Naive thymus-derived CD8-positive, alpha-beta T cell (primary cell): ENCODE measurements at places on chromosomes 7 and 10.
A peak's percentile ranks its signal among the peaks of the same experiment; 100 is the strongest.

DNA sequence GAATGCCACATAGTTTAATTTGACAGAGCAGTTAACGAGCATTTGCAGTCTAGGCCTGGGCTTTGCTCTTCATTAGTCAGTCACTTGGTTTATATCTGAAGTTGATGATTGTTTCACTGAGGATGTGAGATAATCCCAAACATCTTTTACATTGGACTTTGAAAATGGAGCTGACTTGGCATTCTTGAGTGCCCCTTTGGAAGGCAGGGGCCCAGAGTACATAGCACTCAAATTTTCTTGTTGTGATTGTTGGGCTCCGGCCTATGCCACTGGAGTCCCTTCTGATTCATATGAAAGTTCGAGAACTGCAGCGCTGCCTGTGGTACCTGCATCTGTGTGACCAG is 21.9 kb downstream of the DNAJB6 start:
- no peak for DNase-seq
- no peak overlapping the region for H3K4me3 ChIP-seq
- peak overlapping the region; percentile 33 for H3K27ac ChIP-seq
- H3K4me1 ChIP-seq, result peaks cover 56% of the 10 kb centered on the region

DNA sequence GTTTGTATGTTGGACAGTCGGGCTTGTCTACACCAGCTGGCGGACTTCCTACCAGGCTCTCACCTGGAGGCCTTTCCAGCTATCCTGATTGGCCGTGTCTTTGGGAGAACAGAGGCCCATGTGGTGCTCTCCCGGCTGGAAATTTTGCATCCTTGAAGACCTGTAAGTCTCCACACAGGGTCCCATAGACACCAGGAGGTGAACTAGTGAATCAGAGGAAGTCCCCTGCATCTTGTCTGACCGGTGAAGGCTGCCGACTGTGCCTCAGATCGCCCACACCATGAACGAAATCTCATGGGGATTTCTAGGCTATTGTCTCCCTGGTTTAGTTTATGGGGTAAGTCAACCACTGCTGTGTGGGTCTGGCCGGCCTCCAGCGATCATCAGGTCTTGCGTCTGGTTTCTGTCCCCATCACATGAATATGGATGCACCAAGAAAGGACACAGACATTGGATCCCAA is 108.4 kb upstream of the LYZL2 start:
- no peaks in the 10 kb centered on the region for H3K36me3 ChIP-seq
- peaks cover 4% of the 10 kb centered on the region for H3K27me3 ChIP-seq
- H3K4me1 ChIP-seq, result no peaks in the 10 kb centered on the region
- no peak overlapping the region for H3K27ac ChIP-seq

- H3K4me3 ChIP-seq, result no peak overlapping the region
- DNase-seq, result no peak
- peaks cover 18% of the 10 kb centered on the region for H3K36me3 ChIP-seq
- H3K4me1 ChIP-seq, result no peaks in the 10 kb centered on the region
- peaks cover 6% of the 10 kb centered on the region for H3K27me3 ChIP-seq
Measured at GRCh38 chr7:106417273-106417902, 132.6 kb upstream of the NAMPT start.

GRCh38 chr7:148828965-148829364 is 55.1 kb downstream of the EZH2 start:
- no peaks in the 10 kb centered on the region for H3K4me1 ChIP-seq
- no peak for DNase-seq
- no peak overlapping the region for H3K27ac ChIP-seq

DNA sequence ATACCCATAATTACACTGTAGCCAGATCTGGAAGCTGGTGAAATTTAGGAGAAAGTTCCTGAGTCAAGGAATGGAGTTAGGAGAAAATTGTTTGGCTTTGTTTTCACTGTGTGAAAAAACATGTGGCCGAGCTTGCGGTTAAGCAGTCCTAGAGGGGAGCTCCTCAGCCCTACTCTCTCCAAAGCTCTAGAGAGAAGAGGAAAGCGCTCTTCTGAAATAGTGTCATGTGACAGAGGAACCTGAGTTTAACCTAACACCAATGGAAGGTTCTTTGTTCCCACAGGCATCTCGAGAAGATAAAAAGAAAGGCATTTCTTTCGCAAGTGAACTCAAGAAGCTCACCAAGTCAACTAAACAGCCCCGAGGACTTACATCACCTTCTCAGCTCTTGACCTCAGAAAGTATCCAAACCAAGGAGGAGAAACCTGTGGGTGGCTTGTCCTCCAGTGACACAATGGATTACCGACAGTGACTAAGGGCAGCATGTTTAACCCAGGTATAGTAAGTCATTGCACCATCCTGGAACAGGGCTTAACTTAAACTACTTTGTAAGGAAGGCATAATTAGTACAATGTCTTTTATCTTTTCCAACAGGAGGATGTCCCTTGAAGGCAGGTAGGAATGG is 38.0 kb downstream of the NOC3L start:
- no peak for DNase-seq
- H3K4me3 ChIP-seq, result no peak overlapping the region
- peaks cover 3% of the 10 kb centered on the region for H3K36me3 ChIP-seq
- no peak overlapping the region for H3K27ac ChIP-seq

DNA sequence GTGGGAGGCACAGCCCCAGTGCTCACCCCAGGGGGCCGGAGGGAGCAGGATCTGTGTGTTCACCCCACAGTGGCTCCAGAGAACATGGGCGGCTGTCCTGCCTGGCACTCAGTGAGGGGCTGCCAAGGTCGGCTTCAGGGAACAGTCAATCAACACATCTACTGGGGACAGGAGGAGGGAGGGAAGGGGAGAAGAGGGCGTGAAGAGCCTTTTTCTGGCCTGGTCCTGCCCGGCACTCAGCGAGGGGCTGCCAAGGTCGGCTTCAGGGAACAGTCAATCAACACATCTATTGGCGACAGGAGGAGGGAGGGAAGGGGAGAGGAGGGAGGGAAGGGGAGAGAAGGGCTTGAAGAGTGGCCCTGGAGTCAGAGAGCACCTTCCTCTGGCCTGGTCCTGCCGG is 184.9 kb downstream of the ADARB2 start:
- no peaks in the 10 kb centered on the region for H3K36me3 ChIP-seq
- no peak overlapping the region for H3K27ac ChIP-seq
- H3K4me3 ChIP-seq, result no peak overlapping the region
- H3K27me3 ChIP-seq, result no peaks in the 10 kb centered on the region

GRCh38 chr7:28390426-28390825 is 21.9 kb upstream of the CREB5 start:
- no peak overlapping the region for H3K27ac ChIP-seq
- peaks cover 43% of the 10 kb centered on the region for H3K27me3 ChIP-seq
- no peak overlapping the region for H3K4me3 ChIP-seq
- H3K4me1 ChIP-seq, result peaks cover 2% of the 10 kb centered on the region

GRCh38 chr7:105454095-105454747 is 65.5 kb upstream of the SRPK2 start:
- DNase-seq, result no peak
- H3K27me3 ChIP-seq, result no peaks in the 10 kb centered on the region
- no peak overlapping the region for H3K4me3 ChIP-seq
- H3K36me3 ChIP-seq, result peaks cover 4% of the 10 kb centered on the region

GRCh38 chr10:92760609-92761008 is 70.9 kb downstream of the HHEX start:
- DNase-seq, result no peak
- H3K27me3 ChIP-seq, result peaks cover 16% of the 10 kb centered on the region
- H3K27ac ChIP-seq, result no peak overlapping the region
- H3K4me1 ChIP-seq, result peaks cover 6% of the 10 kb centered on the region
- no peak overlapping the region for H3K4me3 ChIP-seq

DNA sequence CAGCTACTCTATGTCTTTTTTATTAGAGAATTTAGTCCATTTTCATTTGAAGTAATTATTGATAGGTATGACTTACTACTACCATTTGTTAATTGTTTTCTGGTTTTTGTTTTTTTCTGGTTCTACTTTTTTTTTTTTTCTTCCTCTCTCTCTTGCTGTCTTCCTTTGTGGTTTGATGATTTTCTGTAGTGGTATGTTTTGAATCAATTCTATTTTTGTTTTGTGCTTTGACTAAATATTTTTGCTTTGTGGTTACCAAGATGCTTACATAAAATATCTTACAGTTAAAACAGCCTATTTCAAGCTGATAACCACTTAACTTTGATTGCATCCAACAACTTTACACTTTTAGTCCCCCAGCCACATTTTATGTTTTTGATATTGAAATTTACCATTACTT is 3.3 kb upstream of the OR2F2 start:
- H3K27ac ChIP-seq, result no peak overlapping the region
- no peak overlapping the region for H3K4me3 ChIP-seq
- H3K4me1 ChIP-seq, result no peaks in the 10 kb centered on the region

DNA sequence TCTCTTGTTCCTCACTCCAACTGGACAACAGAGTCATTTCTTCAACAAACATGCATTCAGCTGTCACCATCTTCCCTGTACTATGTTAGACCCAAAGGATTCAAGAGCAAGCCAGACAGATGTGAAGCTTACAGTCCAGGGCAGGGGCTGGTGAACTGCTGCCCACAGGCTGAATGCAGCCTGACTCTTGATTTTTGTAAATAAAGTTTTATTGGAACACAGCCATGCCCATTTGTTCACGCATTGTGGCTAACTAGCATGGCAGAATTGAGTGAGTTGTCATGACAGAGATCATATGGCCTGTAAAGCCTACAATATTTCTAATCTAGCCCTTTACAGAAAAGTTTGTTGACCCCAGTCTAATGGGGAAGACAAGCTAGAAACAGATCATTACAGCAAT is 208.7 kb downstream of the EMX2 start:
- H3K27ac ChIP-seq, result no peak overlapping the region
- peaks cover 2% of the 10 kb centered on the region for H3K27me3 ChIP-seq
- no peak for DNase-seq
- no peaks in the 10 kb centered on the region for H3K4me1 ChIP-seq
- H3K4me3 ChIP-seq, result no peak overlapping the region

DNA sequence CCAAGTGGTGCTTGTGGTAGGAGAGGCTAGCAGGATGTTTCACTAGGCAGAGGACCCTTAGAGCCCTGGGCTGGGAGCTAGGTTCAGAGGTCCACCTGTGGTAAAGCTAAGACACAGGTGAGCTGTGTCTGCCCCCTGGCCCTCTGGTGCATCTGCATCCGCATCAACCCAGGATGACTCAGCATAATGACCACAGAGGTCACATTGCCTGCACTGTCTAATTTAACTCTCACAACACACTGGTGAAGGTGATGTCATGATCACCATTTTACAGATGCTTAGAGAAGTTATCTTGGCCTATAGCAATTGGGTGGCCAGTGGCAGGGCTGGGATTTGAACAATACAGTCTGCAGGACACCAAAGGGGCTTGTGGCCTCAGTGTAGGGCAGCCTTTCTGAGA is 33.1 kb downstream of the HABP2 start:
- no peak for DNase-seq
- H3K36me3 ChIP-seq, result no peaks in the 10 kb centered on the region
- H3K4me3 ChIP-seq, result no peak overlapping the region
- H3K27ac ChIP-seq, result no peak overlapping the region
- H3K4me1 ChIP-seq, result no peaks in the 10 kb centered on the region
- peaks cover 5% of the 10 kb centered on the region for H3K27me3 ChIP-seq

- H3K36me3 ChIP-seq, result no peaks in the 10 kb centered on the region
- peaks cover 4% of the 10 kb centered on the region for H3K4me1 ChIP-seq
Measured at GRCh38 chr7:116148626-116149025, 61.7 kb upstream of the TES start.
